ENCODE measurements at places on chromosomes 12 and 14. TPM values are rescaled to one million over a fixed set of nuclear protein-coding genes. Genes with fewer than 3 reads are reported as not detected.

Gene BCAT1
- 89.1 TPM for total RNA-seq

Gene ATXN2
- total RNA-seq: 36.6 TPM

Gene PTHLH
- 2.7 TPM for total RNA-seq

Gene PLEKHG7
- total RNA-seq: not detected

Gene TC2N
- 9.6 TPM for total RNA-seq

Gene SPX
- 9.4 TPM for total RNA-seq

Gene MFAP5
- 15.8 TPM for total RNA-seq

Gene CD163
- 0.25 TPM for total RNA-seq

Gene TROAP
- total RNA-seq: 10.3 TPM

Gene SLCO1B1
- total RNA-seq: not detected

Gene CD4
- total RNA-seq: 0.08 TPM

Gene ADSS1
- total RNA-seq: 3.4 TPM

Gene NKX2-1
- total RNA-seq: not detected

Gene METTL3
- total RNA-seq: 37.7 TPM

Gene KERA
- not detected for total RNA-seq

Gene CLEC1B
- total RNA-seq: not detected

Gene COX8C
- total RNA-seq: not detected

Gene IL23A
- 30.9 TPM for total RNA-seq

Gene NRXN3
- total RNA-seq: 1.6 TPM

Gene PRH2
- total RNA-seq: not detected

Gene SOX5
- 1.0 TPM for total RNA-seq

Gene CLEC9A
- not detected for total RNA-seq

Gene NDRG2
- 5.2 TPM for total RNA-seq

Gene ORMDL2
- 37.0 TPM for total RNA-seq

Gene OR11H12
- not detected for total RNA-seq

Gene BAG5
- total RNA-seq: 37.9 TPM

Gene RABGGTA
- total RNA-seq: 59.2 TPM

Gene ACVRL1
- 4.7 TPM for total RNA-seq

Gene RAB2B
- 29.5 TPM for total RNA-seq

Gene WNT1
- not detected for total RNA-seq

Gene LAG3
- total RNA-seq: not detected

Gene STON2
- 17.9 TPM for total RNA-seq

Gene GLIPR1L1
- total RNA-seq: not detected

Gene BBOF1
- total RNA-seq: 9.2 TPM

Gene PITPNM2
- total RNA-seq: 5.2 TPM

Gene STAT2
- total RNA-seq: 125 TPM

Gene CRIP1
- 11.1 TPM for total RNA-seq

Gene B4GALNT1
- 0.48 TPM for total RNA-seq

Gene ACSM4
- total RNA-seq: not detected

Gene BDKRB2
- 0.89 TPM for total RNA-seq

Gene CDK4
- 257 TPM for total RNA-seq

Gene KLRC2
- total RNA-seq: not detected

Gene BATF
- not detected for total RNA-seq

Gene HECTD1
- total RNA-seq: 118 TPM

Gene TEX22
- 0.27 TPM for total RNA-seq

Gene FGF23
- total RNA-seq: not detected

Gene TOMM20L
- not detected for total RNA-seq

Gene ADAM20
- total RNA-seq: 0.14 TPM

Gene KRT3
- not detected for total RNA-seq

Gene FOXN4
- total RNA-seq: not detected

Gene TBX3
- 12.7 TPM for total RNA-seq

Gene SLC6A13
- total RNA-seq: not detected

Gene CHST11
- total RNA-seq: 27.2 TPM

Gene TNFAIP2
- 152 TPM for total RNA-seq

Gene ZBTB25
- total RNA-seq: 7.4 TPM

Gene C12orf42
- not detected for total RNA-seq

Gene RPS6KA5
- total RNA-seq: 3.7 TPM

Gene RPGRIP1
- total RNA-seq: not detected

Gene KRT75
- not detected for total RNA-seq
